ENCODE measurements at places on chromosomes 2 and 18. TPM values are rescaled to one million over a fixed set of nuclear protein-coding genes. Genes with fewer than 3 reads are reported as not detected.

DNA sequence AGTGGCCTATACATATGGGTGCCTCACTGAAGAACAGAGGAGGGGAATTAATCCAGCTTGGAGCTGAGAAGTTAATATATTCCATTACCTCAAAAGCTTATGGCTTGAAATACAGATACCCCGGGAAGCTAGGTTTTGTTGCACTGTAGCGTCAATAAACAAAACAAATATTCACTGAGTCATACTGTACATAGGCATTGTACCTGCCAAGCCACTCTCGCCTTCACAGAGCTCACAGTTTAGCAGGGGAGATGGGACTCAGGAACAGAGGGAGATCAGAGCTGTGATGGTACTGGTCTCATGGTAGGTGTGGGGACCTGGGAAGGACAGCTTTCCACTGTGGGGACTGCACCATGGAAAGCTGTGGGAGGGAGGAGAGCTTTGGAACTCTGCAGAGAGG lies 111.2 kb upstream of the ST6GAL2 start:
- DNase-seq = no peak

DNA sequence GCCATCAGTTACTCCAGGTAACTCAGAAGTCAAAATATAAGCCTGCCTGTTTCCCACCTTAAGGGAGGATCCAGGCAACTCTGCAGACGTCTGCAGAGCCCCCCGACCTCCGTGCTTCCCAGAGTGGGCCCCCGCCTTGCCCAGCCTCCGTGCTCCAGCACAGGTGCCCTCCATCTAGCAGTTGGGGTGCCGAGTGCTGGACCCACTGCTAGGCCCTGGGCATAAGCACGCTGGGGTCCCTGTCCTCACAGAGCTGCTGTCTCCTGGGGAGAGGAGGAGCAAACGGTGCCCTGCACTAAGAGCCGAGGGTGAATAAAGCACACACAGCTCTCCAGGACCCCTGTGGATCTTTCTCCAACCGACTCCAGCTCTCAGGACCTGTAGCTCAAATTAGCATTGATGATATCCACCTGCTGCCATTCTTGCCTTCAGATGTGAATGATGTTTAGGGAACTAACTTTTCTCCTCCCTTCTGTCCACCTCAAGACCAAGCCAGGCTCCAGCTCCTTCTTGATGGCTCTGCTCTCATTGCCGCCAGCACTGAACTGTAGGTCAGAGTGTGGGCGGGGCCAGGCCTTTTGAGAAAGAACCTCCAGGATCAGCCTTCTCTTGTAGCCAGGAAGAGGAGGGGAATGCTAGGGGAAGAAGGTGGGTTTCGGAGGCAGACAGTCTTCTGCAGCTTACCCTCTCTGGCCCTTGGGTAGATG lies 121.2 kb downstream of the SMAD7 start:
- DNase-seq = no peak

DNA sequence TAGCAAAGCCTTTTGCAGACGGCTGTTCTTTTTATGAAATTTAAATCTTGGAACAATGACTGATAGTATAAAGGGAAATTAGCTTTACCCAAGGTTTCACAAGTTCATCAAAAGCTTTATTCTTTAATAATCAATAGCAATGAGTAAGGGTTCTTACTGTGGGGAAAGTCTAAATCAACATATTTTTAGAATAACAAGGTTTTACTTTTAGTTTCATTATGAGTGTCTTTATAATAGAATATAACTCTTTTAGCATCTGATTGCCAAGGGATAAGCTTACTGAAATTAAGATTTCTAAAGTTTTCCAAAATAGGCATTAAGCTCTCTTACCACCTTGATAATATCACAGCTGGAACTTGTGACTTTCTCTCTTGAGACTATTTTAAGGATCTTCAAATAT lies 1489.7 kb downstream of the LRP1B start:
- DNase-seq = no peak

GRCh38 chr2:178910005-178910404 lies 102.8 kb upstream of the TTN start:
- DNase-seq = no peak

DNA sequence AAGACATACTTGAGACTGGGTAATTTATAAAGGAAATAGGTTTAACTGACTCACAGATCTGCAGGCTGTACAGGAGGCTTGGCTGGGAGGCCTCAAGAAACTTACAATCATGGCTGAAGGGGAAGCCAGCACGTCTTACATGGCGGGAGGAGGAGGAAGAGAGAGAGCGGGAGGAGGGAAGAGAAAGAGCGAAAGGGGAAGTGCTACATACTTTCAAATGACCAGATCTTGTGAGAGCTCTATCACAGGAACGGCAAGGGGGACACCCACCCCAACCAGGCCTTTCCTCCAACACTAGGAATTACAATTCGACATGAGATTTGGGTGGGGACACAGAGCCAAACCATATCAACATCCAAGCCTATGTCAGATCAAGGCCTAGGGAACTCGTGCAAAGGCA lies 24.2 kb downstream of the MYL12B start:
- no peak for DNase-seq

DNA sequence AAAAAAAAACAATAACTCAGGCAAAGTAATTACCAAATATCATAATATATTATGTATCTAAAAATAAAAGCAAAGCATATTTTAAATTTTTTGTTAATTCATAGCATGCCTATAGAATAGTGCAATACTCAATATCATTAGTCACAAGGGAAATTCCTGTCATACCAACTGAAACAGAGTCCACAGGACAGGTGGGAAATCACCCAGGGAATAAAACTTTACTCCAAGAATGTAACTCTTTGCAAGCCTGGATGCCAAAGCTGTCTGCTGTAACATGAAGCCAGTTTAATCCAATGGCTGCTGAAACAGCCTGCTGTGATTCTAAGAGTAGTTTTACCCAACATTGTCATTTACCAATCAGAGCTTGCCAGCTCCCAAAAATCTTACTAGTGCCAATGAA lies 40.0 kb upstream of the SULT1C3 start:
- DNase-seq = no peak

GRCh38 chr2:226995625-226996041 lies 159.8 kb downstream of the RHBDD1 start:
- DNase-seq = no peak

GRCh38 chr2:36147670-36148390 lies 207.7 kb upstream of the CRIM1 start:
- DNase-seq = no peak

GRCh38 chr2:185990861-185991525 lies 252.4 kb downstream of the FSIP2 start:
- no peak for DNase-seq

DNA sequence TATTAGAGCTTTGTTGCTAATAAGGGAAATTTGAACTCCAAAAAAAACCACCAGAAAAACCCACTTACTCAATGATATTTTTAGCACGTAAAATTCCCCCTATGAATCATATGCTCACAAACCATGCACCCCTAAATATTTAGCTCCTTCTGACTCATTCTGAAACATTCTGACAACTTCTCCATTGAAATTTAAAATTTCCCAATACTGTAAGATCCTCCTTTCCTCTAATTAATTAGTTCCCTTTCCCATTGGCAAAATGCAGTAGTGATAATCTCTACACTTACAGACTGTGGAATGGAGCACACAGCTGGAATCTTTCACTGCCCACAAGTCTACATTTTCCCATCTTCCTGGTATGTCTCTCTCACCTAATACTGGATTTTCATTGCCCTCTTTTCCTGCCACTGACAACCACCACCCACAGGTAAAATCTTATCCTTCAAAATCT lies 215.8 kb upstream of the ACVR2A start:
- DNase-seq = no peak

- no peak for DNase-seq
These were observed 161.2 kb upstream of the EPAS1 start for GRCh38 chr2:46135958-46136357.

- no peak for DNase-seq
These were observed 90.3 kb downstream of the C1QL2 start for GRCh38 chr2:119068154-119068725.

The ARMC9 gene
- 41.3 TPM for total RNA-seq

The FOSL2 gene
- total RNA-seq = 42.5 TPM

The NOSTRIN gene
- 4.0 TPM for total RNA-seq
